ENCODE measurements at places on chromosomes 2 and 18.

GRCh38 chr18:58288921-58289797, 245.1 kb downstream of the NEDD4L start:
- no peak for DNase-seq

- DNase-seq = no peak
Measured at GRCh38 chr18:22279741-22280452, 110.5 kb downstream of the GATA6 start.

DNA sequence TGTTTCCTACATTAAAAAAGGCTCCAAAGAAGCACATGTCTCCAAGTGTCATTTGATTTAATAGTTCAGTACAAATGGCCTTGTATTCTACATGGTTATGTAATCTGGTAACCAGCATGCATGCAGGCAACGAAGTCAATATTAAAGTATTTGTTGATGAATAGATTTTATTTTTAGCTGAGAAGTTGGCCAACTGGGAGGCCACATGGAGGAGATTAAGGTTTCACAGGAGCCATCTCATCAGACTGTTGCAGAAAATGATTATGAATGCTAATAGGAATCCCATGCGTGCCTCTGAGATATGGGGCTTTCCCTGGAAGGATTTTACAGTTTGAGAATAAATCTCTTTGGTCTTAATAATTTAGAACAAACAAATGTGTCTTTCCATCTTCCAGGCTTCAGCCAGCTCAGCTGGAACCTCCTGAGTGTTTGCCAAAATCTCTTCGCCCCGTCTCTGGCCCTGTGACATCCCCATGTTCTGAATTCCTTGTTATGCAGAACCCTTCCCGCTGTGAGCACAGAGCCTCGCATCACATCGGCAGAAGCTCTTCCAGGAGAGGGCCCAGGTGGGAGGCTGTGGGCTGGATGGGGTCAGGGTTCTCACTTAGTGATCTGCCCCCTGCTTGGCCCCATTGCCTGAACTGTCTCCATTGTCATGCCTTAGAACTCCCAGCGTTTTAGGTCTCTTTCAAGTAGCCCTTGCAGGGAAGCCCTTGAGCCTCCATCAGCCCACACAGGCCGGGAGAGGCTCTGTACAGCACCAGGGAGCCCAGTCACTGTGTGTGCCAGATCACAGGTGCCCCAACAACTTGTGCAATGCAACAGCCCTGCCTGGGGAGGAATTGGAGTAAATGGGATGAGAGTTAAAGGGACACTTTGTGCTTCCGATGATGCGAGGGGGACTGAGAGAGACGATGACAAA, 190.5 kb upstream of the TWIST2 start:
- no peak for DNase-seq

DNA sequence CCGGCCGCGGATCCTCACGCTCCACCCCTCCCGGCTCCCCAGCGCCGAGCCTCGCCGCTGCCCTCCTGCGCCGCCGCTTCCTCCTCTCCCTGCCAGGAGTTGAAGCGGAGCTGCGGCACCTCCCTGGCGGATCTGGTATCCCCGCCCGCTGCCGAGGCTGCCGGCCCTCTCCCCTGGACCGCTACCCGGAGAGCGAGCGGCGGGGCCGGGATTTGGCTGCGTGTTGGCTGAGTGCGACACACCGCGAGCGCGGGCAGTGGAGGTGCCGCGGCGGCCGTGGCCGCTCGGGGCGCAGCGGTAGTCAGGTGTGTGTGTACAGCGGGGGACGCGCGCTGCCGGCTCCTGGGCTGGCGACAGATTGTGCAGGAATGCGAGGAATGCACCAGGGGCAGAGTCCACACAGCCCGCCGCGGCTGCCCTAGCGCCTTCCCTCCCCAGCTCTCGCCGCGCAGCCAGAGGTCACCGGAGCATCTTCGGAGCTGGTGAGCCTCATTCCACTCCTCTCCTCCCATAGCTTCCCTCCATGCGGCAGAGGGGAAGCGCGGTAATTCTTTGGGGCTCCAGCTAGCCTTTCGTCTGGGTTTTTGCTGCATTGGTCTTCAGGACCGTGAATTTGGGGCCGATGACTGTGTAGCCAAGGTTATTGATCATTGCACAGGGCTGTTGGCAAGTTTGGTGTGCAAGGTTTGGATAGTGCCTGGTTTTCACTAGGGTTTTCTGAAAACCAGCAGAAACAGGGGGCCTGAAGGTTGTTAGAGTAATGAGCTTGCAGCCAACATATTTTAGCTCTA, 1.3 kb downstream of the PKP4 start:
- DNase-seq = peak; percentile 33

GRCh38 chr2:47190188-47190881, 35.2 kb upstream of the STPG4 start:
- no peak for DNase-seq

GRCh38 chr18:41850781-41851180, 104.3 kb upstream of the PIK3C3 start:
- no peak for DNase-seq
